ENCODE measurements at places on chromosomes 2 and 18. TPM values are rescaled to one million over a fixed set of nuclear protein-coding genes. Genes with fewer than 3 reads are reported as not detected.

The ANKRD12 gene
- total RNA-seq: 198 TPM

The MYO5B gene
- not detected for total RNA-seq

The DSC2 gene
- not detected for total RNA-seq

DNA sequence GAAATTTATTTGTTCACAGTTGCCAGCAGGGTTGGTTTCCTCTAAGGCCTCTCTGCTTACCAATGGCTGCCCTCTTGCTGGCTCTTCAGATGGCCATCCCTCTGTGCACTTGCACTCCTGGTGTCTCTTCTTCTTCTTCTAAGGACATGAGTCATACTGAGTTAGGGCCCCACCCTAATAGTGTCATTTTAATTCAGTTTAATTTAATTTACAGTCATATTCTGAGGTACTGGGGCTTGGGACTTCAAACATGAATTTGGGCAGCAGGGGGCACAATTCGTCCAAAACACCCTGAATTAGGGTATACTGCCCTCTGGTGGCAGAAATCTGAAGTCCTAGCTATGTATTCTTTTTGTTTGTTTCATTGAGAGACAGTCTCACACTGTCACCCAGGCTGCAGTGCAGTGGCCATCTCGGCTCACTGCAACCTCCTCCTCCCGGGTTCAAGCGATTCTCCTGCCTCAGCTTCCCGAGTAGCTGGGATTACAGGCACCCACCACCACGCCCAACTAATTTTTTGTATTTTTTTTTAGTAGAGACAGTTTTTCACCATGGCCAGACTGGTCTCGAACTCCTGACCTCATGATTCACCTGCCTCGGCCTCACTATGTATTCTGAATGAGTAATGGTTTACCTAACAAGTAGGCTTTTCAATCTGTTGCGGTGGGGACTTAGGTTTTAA lies 19.8 kb downstream of the SLC4A1AP start:
- peak; percentile 88 for DNase-seq

- DNase-seq: no peak
Measured at GRCh38 chr2:170006587-170007325, 171.2 kb upstream of the MYO3B start.

GRCh38 chr2:25920786-25921415 lies 42.6 kb upstream of the ASXL2 start:
- DNase-seq: no peak

- DNase-seq: no peak
Measured at GRCh38 chr2:213766062-213766461, 481.8 kb downstream of the SPAG16 start.

DNA sequence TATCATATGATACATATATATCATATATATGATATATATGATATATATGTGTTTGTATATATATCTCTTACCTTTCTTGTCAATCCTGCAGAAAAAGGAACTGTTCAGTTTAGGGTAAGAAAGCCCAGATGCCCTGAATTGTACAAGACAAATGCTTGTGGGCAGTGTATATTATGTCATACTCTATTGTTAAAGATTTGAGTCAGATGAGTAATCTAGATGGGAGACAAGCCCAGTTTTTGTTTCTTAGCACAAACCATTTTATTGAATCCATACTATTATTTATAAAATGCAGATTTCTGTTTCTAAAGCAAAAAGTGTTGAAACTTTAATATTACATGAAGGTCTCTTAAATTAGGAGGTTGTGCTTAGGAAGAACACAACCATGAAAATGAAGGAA lies 90.6 kb downstream of the VRK2 start:
- no peak for DNase-seq

DNA sequence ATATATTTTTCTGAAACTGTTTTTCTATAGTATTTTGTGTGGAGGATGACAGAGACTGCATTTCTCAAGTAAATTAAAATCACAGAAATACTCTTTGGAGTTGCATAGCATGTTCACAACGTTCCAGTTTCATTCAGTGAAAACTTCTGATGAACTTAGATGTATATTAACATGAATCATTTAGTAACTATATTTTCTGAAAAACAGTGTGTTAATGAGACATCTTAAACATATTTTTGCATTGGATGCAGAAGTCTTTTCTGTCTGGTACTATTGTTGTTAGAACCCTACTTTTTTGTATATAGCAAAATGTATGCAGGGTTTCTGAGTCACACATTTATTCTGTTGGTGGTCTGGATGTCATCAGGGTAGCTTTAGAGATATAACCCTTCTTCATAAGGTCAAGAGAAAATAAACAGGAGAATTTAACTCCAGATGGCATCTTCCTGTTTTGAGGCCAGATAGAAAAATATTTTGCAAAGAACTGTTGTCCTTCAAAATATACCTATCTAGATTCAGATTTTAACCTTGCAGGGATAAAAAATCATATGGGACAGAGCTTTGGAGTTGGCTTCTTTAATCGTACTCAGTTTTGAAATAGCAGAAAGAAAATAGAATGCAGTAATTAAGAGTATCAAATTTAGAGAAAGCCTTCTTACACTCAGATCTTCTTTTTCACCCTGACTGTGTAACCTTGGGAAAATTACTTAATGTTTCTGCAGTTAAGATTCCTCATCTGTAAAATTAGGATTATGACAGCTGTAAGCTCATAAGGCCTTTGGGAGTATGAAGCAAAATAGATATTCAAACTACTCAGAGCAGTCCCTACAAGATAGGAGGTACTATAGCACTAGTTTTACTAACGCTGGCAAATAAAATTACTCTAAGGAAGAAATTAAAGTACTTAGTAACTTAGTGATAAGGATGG lies 5.3 kb downstream of the COL3A1 start:
- no peak for DNase-seq

DNA sequence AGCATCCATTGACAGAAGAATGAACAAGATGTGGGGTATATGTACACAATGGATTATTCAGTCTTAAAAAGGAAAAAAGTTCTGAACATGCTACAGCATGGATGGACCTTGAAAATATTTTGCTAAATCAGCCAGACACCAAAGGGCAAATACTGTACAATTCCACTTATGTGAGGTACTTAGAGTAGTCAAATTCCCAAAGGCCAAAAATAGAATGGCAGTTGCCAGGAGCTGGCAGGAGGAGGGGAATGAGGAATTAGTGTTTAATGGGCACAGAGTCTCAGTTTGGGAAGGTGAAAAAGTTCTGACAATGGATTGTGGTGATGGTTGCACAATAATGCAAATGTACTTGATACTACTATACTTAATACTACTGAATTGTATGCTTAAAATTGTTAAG lies 193.2 kb downstream of the MBD2 start:
- DNase-seq: no peak

DNA sequence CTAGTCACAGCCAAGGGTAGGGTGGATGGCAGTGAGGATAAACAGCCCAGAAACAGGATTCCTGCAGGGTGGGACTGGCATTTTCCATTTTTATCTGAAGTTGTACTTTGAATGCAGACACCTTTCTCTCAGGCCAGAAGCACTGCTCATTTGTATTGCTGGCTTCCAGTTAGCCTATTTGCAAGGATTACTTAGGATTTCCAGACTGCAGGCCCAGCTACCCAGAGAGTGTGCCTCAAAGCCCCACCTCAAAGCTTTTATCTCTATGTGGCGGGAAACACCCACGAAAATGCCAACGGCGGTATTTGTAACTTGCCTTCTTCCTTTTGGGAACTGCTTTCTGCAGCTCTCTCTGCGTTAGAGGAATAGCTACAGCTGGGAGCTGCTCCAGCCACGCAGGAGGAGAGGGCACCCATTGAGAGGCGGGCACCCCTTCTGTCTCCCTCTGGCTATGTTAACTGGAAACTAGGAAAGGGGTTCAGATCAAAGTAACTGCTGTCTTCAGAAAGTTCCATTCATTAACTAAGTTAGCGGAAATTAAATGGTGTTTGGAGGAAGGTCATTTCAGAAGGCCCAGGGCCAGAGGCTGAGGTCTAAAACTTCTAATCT lies 144.9 kb downstream of the TGIF1 start:
- DNase-seq: no peak

- DNase-seq: no peak
Measured at GRCh38 chr2:160499865-160500264, 6.3 kb upstream of the RBMS1 start.

- DNase-seq: no peak
Measured at GRCh38 chr2:150062416-150062815, 425.1 kb downstream of the RND3 start.

GRCh38 chr2:175147186-175147585 lies 20.8 kb downstream of the ATF2 start:
- DNase-seq: no peak

GRCh38 chr2:100350661-100351185 lies 28.4 kb upstream of the LONRF2 start:
- no peak for DNase-seq

DNA sequence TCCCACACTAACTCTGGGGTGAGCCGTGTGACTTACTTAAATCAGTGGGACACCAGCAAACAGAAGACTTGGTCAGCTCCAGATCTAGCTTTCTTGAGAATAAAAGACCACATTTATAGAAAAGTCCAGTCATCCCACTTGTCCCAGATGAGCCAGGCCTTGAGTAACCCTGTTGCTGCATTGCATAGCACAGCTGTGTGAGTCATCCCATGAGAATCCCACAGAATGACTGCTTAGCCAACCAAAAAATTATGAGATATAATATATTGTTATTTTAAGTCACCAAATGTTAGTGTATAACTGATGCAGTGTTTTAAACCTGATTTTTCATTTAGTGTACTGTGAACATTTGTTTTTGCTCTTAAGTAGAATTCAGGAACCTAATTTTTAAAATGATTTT lies 94.2 kb upstream of the FSHR start:
- DNase-seq: no peak

DNA sequence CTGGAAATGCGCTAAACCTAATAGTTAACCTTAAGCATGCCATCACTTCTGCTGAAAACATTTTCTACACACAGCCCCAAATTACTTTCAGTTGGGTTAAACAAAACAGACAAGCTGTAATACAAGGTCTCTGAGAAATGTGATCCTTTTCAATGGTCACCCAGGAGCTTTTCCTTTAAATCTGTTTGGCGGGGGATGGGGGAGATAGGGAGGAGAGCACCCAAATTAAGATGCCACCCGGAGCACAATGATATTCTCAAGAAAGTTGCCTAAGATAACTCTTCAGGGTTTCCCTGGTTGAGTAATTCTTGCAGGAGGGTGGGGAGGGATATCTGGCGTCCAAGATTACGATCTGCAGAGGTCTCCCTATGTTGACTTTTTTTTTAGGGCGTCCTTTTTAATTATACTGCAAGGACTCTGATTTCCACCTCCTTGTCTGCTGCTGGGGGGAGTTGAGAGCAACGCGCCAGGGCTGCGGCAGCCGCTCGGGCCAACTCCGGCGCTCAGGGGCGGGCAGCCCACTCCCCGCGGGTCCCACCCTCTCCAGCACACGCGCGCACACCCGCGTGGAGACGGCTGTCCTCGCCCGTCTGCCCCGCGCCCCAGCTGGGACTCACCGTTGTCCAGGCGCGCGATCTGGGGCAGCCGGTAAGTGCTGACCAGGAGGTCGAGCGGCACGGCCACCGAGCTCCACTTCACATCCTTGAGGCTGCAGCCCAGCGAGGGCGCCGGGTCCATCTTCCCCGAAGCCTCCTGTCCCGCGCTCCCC lies 807 bp downstream of the GAREM1 start:
- no peak for DNase-seq

All from naive thymus-derived CD8-positive, alpha-beta T cell (primary cell).